GM23338 (cell line): ENCODE measurements at places on chromosomes 7 and 10.

DNA sequence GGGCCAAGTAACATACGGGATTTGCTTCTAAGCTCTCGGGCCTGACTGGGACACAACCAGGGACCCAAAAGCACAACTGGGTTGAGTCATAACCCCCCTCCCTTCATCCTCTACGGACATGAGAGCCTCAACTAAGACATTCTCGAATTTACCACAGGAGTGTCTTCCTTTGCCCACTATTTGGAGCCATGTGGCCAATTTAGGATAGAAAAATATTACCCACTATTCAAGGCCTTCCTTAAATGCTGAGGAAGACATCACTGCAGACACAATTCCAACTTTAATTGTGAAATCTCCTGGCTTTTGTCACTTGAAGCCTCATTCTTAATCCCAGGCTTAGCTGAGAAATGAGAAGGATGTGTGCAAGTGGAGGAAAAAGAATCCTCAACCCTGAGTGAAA lies 11.8 kb downstream of the CTBP2 start:
- H3K27me3 ChIP-seq = no peaks in the 10 kb centered on the region
- peaks cover 90% of the 10 kb centered on the region for H3K4me1 ChIP-seq
- H3K4me3 ChIP-seq = peak overlapping the region; percentile 90; the same call in 1 of the 2 replicates

DNA sequence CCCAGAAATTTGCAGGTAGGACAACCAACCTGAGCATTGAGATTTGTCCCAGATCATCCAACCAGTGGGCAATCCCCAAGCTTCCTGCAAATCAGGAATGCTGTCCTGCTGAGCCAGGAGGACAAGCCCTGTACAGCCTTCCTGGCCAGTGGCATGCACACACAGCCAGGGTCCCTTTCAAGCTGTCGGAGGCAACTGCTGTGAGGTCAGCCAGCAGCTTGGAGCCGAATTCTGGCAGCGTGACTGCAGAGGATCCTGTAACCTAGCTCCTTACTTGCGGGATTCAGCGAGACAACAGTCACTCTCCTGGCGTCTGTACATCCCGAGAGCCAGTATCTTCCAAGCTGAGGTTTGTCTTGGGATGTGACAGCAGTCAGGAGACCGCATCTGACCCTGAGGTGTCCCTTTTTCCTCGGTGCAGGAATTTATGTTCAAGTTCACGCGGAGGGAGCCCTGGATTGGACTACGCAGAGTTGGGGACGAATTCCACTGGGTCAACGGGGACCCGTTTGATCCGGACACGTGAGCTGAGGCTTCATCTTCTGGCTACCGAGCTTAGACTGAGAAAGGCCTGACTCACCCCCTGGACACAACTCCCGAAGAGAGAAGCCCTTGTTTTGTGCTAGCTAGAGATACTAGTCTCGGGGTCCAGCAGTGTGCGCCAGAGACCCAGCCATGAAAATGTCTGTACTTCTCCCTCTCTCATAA lies 18.3 kb downstream of the CLEC2L start:
- no peaks in the 10 kb centered on the region for H3K27me3 ChIP-seq
- peak; percentile 27 for DNase-seq
- H3K36me3 ChIP-seq = no peaks in the 10 kb centered on the region
- no peak overlapping the region for H3K4me3 ChIP-seq
- no peaks in the 10 kb centered on the region for H3K4me1 ChIP-seq

- H3K27me3 ChIP-seq = no peaks in the 10 kb centered on the region
- H3K27ac ChIP-seq = no peak overlapping the region
Observed at GRCh38 chr7:35992436-35992835, 160.6 kb upstream of the EEPD1 start.

- no peaks in the 10 kb centered on the region for H3K27me3 ChIP-seq
- DNase-seq = no peak
- no peaks in the 10 kb centered on the region for H3K36me3 ChIP-seq
- H3K4me1 ChIP-seq = no peaks in the 10 kb centered on the region
- no peak overlapping the region for H3K4me3 ChIP-seq
Observed at GRCh38 chr10:421170-421569, 268.3 kb downstream of the DIP2C start.

GRCh38 chr7:143882604-143883078 lies 19.3 kb downstream of the TCAF1 start:
- peak; percentile 49 for DNase-seq
- no peak overlapping the region for H3K27ac ChIP-seq
- peaks cover 18% of the 10 kb centered on the region for H3K27me3 ChIP-seq
- peaks cover 27% of the 10 kb centered on the region for H3K4me1 ChIP-seq
- H3K36me3 ChIP-seq = no peaks in the 10 kb centered on the region

GRCh38 chr7:115417662-115418061 lies 495.8 kb downstream of the MDFIC start:
- DNase-seq = peak; percentile 30
- no peaks in the 10 kb centered on the region for H3K27me3 ChIP-seq
- no peak overlapping the region for H3K4me3 ChIP-seq
- H3K27ac ChIP-seq = no peak overlapping the region
- H3K4me1 ChIP-seq = no peaks in the 10 kb centered on the region
- no peaks in the 10 kb centered on the region for H3K36me3 ChIP-seq

DNA sequence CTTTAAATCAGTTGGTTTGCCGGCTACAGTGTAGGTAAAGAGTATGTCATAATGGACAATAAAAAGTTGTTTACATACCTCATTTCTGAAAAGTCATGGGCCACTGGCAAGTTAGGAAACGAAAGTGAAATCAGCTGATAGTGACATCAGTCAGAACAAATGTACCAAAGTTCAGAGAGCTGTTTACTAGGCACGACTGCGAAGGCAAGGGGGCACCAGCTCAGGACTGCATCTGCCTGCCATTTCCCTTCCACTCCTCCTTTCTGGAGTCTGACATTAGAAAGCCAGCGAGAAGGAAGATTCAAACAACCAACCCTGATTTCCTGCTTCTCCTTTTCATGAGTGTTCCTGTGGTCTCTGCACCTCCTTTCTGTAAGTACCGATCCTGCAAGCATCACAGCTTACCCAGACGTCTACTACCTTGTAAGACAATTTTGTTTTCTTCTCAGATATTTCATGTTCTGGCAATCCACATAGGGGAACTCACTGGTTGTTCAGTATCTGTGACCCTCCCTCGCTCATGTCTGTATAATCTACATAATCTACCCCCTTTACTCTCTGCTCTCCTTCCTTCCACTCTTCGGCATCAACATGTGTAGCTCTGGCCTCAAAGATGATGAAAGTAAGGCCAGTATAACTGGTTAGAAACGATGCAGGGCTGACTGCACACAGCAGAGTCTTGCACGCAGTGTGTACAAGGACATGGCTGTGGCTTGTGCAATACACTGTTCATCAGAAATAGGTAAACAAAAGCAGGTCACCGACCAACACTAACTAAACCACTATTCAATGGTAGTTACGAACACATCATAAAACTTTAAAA lies at the start of gene TMEM140:
Gene TMEM140 (plus strand): TSS at position 174 of the 823 bp plus-strand sequence. CDS start 16,370 bp downstream, outside the sequence.
- no peaks in the 10 kb centered on the region for H3K36me3 ChIP-seq
- no peaks in the 10 kb centered on the region; the same call in 1 of the 2 replicates for H3K4me1 ChIP-seq
- H3K27ac ChIP-seq = no peak within 1 kb of the TSS

DNA sequence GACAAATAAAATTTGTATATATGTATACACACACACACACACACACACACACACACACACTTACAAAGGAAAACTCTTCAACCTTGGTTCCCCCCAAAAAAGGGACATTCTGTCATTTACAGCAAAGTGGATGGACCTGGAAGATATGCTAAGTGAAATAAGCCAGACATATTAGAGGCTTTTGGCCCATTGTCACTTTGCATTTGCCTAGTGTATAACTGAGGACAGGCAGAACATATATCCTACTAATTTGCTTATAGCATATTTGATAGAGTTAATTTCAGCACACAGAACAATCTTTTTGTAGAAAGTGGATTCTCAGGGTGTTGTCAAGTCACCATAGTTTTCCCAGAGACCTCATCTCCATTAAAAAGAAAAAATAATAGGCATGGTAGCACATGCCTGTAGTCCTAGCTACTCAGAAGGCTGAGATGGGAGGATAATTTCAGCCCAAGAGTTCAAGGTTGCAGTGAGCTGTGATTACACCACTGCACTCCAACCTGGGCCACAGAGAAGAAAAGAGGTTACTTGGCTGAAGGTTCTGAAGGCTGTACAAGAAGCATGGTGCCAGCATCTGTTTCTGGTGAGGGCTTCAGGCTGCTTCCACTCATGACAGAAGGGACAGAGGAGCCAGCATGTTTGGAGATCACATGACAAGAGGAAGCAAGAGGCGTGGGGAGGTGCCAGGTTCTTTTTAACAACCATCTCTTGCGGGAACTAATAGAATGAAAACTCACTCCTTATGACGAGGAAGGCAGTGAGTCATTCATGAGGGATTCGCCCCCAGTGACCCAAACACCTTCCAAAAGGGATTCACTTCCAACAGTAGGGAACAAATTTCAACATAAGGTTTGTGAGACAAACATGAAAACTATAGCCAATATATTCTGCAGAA lies 135.6 kb downstream of the TMEM168 start:
- no peak overlapping the region for H3K4me3 ChIP-seq
- H3K27me3 ChIP-seq = no peaks in the 10 kb centered on the region
- no peaks in the 10 kb centered on the region for H3K4me1 ChIP-seq
- DNase-seq = no peak
- H3K36me3 ChIP-seq = no peaks in the 10 kb centered on the region

DNA sequence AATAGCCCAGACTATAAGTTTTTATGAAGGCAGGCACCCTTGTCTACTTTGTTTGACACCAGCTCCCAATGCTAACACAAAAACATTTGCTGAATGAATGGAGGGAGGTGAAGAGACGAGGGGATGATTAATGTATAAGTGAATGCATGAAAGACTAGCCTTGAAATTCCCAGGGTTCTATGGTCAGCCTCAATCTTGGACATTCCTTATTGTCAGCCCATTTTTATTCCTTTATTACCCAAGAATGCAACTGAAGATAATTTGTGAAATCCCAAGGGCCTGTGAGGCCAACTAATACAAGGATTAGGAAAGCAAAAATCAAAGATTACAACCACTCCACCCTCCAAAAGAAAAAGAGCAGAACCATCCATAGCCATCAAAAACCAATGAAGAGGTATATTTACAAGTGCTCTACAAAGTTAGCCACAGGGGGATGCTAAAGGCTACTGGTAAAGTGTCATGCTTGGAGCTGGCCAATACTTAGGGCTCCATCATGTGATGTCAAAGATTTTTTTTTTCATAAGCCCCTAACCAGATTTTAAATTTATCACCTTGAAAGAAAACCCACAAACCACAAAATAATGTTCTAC lies 40.0 kb upstream of the ASAH2 start:
- no peaks in the 10 kb centered on the region for H3K4me1 ChIP-seq
- no peaks in the 10 kb centered on the region for H3K27me3 ChIP-seq
- H3K27ac ChIP-seq = no peak overlapping the region
- H3K4me3 ChIP-seq = no peak overlapping the region
- H3K36me3 ChIP-seq = no peaks in the 10 kb centered on the region

DNA sequence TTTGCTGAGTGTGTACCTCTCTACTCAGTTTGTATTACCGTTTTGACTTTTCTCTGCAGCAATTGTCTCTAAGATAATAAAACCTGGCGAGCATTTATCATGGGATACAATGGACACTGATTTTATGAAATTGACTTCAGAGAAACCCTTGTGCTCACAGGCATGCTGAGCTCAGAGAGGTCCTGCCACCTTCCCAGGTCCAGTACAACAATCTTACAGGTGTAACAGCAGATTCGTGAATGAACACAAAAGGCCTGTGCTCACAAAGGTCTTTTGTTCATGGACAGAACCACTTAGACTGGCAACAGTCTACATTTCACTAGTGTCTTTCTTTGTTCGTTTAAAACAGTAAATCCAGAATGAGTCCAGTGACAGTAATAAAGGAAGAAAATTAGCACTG lies 43.2 kb downstream of the HECW1 start:
- no peaks in the 10 kb centered on the region for H3K36me3 ChIP-seq
- no peaks in the 10 kb centered on the region for H3K27me3 ChIP-seq
- no peak for DNase-seq

GRCh38 chr7:159063046-159063840 lies 81.4 kb downstream of the VIPR2 start:
- no peaks in the 10 kb centered on the region for H3K36me3 ChIP-seq
- no peak for DNase-seq
- no peak overlapping the region for H3K27ac ChIP-seq
- H3K4me1 ChIP-seq = peaks cover 11% of the 10 kb centered on the region
- no peak overlapping the region for H3K4me3 ChIP-seq

DNA sequence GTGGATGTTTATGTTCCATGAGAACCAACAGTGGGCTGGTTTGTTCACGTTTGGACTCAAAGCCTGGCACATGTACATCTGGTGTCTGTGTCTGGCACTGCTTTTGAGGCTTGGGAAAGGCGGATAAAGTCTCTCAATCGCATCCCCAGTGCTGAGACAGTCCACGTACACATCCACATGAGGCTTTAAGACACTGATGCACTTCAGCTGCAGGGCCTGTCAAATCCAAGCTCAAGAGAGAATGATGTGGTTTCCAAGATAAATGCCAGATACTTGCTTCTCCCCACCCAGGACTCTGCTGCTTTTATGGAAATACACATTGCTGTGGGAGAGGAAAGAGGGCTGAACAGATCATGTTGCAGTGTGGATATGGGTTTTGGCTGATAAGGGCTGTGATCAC lies 178.4 kb downstream of the ADARB2 start:
- no peaks in the 10 kb centered on the region for H3K36me3 ChIP-seq
- H3K4me3 ChIP-seq = no peak overlapping the region
- H3K27ac ChIP-seq = no peak overlapping the region
- no peaks in the 10 kb centered on the region for H3K4me1 ChIP-seq
- DNase-seq = no peak

DNA sequence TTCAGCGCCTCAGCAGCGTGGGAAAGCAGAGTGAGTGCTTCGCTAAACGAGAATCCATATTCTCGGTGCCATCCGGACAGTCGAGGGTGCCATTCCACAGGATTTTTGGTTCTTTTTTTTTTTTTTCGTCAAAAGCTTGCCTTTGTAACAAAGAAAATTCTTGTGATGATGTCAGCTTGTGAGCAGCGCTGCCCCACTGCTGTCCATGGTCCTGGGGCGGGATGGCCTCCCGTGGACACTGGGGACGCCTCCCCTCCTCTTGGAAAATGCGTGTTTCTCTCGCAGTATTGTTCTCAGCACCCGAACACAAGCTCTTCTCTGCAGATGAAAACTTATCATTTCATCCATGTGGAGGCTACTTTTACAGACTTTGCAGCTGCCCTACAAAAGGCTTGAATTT lies 477.4 kb downstream of the TCERG1L start:
- DNase-seq = peak; percentile 16
- H3K27ac ChIP-seq = no peak overlapping the region
- H3K36me3 ChIP-seq = no peaks in the 10 kb centered on the region

DNA sequence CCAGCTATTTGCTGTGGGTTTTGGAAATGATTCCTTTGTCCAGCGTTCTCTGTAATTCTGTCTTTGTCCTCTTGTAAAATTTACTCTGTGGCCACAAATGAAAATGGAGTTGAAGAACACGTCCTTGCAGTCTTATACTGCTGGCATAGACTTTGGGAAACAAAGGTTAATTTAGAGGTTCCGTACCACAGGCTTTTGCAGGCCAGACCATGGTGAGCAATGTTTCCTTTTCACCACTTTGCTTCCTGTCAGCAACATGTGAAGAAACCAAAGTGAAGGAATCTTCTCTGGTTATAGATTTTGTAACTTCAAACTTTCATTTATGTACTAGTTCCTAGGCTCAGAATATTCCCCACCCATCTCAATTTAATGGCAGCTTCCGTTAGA lies 488.5 kb downstream of the MDFIC start:
- H3K36me3 ChIP-seq = no peaks in the 10 kb centered on the region
- H3K4me3 ChIP-seq = no peak overlapping the region
- no peaks in the 10 kb centered on the region for H3K27me3 ChIP-seq
- no peak overlapping the region for H3K27ac ChIP-seq

GRCh38 chr10:46220187-46220586 lies 66.6 kb upstream of the ANTXRL start:
- H3K4me3 ChIP-seq = no peak overlapping the region
- no peaks in the 10 kb centered on the region for H3K27me3 ChIP-seq
- DNase-seq = no peak
- H3K36me3 ChIP-seq = no peaks in the 10 kb centered on the region
